ENCODE measurements at places on chromosomes 2 and 18. TPM values are rescaled to one million over a fixed set of nuclear protein-coding genes. Genes with fewer than 3 reads are reported as not detected.

The OR6B2 gene
- not detected for total RNA-seq

The AQP12B gene
- total RNA-seq = not detected

The HOXD9 gene
- 0.13 TPM for total RNA-seq

The CDK15 gene
- 0.44 TPM for total RNA-seq

The DRC1 gene
- not detected for total RNA-seq

DNA sequence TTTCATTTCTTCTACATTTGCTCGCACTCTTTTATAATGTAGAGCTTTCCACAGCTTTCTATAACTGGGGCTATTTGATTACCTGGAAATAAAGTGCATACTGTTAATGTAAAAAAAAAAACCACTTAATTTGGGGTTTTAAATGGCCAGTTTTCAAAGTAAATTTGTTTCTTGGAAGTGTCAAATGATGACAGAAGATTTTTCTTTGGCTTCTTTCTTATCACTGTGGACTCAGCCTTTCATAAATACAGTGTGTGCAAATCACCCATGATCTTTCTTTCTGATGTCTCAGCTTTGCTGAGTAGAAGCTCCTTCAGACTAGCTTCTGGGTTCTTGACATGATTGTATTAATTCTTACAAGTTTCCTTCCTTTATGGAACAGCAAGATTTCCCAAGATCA is 525.6 kb downstream of the PARD3B start:
- no peak for DNase-seq

- no peak for DNase-seq
Measured at GRCh38 chr2:141611981-141612380, 518.8 kb downstream of the LRP1B start.

DNA sequence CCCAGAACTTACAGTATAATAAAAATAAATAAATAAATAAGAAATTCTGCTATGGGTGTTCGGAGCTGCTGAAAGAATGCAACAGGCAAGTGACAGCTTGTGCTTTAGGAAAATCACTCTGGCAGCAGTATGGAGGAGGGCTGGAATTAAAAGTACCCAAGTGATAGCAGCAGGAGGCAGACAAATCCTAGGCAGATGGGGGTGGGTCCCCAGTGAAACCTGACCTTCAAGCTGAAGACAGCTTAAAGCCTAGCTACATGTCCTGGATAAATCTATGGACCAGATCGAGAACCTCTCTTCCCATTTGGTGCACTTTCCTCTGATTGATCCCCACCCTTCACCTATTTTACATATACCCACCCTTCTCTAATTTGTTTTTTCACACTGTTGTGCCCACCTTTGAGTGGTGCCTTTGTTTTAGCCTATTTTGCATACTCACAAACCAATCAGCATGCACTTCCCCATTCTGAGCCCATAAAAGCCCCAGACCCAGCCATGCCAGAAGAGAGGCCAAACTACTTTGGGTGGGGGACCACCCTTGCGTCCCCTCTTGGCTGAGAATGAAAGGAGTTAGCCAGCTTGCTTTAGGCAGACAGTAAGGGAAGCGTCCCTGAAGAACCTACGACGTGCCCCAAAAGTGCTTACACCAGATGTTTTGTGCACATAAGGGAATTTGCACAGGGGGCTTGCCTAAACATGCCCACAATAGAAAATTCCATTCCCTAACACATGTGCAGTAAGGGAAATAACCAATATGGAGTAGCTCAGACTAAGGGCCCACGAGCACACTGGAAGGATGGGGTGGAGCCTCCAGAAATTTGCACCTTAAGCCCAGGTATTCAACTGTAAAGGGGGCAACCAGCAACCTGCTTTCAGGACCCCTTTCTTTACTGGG is 3.0 kb downstream of the METTL8 start:
- no peak for DNase-seq

DNA sequence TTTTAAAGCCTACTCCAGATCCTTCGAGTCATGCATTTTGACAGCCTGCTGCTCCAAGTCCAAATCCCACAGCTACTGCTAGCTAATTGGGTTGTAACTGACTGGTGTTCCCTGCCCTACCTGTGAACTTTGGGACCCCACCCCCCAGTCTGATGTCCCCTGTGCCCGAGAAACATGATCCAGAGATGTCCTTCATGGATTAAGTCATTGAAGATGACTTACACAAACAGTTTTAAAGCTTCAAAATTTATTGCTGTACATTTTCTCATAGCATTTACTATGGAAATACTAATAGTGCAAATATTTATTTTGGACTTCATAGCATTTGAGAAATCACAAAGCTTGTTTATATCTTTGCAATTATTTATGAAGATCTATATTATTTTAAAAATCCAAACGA is 73.1 kb downstream of the MBD2 start:
- no peak for DNase-seq

GRCh38 chr2:61970807-61971556 is 65.5 kb downstream of the COMMD1 start:
- no peak for DNase-seq

DNA sequence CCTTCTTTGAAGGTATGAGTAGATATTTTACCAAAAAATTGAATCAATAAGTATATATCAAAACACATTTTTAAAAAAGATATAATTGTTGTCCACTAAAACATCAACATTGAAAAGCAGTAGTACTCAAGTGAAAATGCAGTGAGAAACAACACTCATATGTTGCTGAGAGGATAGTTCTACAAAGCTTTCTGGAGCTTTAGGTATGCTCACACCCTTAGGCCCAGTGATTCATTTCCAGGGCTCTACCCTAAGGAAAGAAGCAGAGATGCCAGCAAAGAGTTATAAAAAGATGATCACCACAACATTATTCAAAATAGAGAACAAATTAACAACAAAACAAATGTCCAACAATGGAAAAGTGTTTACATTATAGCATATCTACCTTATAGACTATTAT is 197.3 kb upstream of the CCDC150 start:
- DNase-seq = no peak

- peak; percentile 24 for DNase-seq
Measured at GRCh38 chr2:55014962-55015939, 35.0 kb downstream of the RTN4 start.

GRCh38 chr2:26723475-26723874 is 31.0 kb downstream of the KCNK3 start:
- DNase-seq = no peak

DNA sequence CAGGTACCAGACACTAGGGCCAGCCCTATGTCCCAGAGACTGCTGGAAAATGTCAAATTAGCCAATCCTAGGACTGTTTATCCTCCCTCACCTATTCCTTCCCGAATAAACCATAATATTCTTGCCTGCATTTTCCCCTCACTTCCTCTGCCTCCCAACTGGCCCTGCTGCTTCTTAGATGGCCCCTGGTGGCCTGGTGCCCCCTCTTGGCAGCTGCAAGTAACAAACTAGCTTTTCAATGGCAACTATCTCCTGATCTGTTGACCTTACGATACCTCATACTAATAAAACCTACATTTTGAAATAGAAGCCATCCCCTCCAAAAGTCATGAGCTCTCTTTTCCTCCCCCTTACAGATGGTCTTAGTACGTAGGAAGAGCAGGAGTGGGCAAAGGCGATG is 132.0 kb downstream of the ALPK2 start:
- DNase-seq = no peak

DNA sequence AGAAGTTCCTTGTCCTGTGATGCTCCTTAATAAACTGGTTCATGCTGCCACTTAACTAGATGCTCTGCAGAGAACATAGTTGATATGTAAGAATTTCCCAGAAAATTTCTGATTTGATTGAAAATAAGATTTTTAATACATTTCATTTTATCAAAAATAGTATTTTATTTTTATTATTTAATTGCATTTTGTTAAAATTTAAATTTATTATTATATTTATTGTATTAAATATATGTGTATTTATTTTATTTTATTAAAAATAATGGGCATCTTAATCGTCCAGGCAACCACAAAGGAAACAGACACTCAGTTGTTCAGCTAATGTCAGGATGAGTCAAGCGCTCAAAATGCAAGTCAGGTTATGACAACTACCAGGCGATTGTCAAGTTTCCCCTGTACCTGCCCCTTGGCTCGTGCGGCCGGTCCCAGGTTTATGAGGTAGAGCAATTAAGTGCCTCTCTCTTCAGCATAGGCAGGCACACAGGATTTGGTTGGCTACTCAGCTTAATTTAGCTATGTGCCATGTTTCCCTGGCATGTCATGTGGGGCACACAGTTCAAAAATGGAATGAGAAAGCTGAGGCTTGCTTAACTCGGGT is 361.2 kb downstream of the RND3 start:
- DNase-seq = no peak

DNA sequence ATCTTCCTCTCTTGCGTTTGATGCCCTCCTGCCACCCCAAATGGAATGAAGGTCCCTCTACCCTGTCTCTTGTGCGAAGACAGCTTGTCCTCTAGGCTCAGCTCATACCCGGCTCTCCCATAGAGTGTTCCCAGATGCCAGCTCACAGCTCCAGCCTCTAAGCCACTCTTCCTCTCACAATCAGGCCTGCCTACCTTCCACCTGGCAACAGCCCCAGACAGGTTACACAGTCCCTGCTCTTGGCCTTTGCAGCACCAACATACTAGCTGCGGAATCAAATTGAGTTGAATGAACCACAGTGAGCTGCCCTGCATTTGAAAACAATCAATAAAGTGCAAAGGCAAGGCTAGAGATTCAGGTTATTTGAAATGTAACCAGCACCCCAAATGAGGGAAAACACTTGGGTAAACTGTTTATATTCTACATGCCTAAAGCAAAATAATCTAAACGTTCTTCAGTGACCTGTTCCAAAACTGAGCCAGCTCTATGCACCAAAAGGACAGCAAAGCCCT is 105.1 kb downstream of the COL4A4 start:
- no peak for DNase-seq

DNA sequence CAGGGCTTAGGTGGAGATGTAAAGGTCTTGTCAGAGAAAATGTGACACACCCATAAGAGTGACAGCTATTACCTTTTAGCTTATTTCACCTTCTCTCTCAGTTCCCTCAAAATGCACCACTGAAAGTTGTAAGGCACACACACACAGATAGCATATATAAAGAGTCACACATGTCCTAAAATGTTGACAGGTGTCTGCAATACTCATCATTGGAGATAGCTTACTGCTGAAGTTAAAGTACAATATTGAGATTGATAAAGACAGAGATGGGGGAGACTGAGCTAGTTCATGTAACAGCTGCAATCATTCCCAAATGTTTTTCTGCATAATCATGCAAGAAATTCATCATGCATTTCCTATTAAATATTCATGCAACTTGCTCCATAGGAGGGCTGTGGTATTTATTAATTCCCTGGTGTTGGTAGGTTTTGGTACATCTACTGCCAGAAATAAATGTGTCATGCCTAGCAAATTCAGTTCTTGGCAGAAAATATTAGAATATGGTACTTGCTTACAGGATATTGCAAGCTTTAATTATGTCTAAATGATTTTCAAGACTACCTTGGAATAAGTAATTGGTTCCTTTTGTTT is 118.8 kb upstream of the RBMS1 start:
- no peak for DNase-seq

DNA sequence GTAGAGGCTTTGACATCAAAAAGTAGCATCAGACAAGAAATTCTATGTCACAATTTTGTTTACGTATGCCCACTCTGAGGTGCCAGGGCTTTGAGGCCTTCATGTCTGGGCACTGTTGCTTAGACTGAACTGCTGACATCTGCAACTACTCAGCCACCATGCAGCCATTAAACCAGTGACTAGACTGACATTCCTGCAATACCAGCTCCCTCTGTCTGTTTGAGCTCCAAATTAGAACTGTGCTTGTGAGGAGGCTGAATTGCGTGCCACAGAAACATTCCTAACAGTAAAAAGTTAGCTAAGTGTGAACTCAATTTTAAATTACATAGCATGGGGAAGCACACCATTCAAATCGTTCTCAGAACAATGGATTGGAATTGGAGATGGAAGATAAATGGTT is 163.2 kb downstream of the INSIG2 start:
- DNase-seq = no peak

GRCh38 chr18:50659091-50660003 is 99.5 kb downstream of the MAPK4 start:
- DNase-seq = no peak

DNA sequence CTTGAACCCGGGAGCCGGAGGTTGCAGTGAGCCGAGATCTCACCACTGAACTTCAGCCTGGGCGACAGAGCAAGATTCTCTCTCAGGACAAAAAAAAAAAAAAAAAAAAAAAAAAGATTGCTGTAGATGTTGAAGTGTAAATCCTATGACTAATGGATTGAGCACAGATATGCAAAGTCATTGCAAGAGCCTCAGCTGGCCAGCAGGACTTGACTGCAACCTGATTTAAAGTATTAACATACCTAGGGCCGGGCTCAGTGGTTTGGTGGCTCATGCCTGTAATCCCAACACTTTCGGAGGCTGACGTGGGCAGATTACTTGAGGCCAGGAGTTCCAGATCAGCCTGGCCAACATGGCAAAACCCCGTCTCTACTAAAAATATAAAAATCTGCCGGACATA is 103.4 kb upstream of the MSH2 start:
- no peak for DNase-seq

DNA sequence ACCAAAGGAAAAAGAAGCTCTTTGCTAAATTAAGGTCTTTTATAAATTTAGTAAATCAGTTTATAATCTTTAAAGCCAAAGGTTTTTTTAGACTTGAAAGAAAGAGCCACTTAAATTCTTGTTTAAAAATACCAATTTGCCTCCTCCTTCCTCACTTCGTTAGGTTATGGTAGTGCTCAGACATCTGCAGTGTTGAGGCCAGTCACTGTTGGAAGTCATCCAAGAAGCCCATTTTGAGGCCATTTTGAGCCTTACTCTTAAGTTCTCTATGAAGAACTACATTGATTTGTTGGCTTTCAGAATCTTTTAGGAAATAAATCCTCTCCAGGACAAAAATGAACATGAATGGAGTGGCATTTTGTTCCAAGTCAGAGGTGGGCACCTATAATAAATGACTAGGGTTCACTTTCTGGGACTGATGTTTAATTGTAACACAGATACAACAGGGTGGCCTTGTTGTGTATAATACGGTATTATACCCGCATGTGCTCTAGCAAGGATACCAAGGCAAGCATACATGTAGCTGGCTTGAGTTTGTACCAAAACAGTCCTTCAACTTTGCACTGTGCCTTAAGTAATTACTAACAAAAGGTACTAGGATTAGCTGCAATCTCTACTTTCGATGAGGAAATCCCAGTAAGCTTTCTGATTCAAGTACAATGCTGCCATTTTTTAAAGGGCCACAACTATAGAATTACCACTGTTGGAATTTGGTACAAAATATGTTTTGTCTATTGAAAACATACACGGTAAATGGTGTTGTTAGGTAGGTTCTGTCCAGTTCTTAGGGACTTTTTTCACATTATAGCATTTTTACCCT is 22.8 kb downstream of the SLC66A3 start:
- no peak for DNase-seq

GRCh38 chr2:230578106-230578505 is 134.5 kb upstream of the CAB39 start:
- no peak for DNase-seq

GRCh38 chr2:204453730-204454167 is 91.5 kb upstream of the PARD3B start:
- DNase-seq = peak; percentile 33

GRCh38 chr2:211846714-211847113 is 691.9 kb downstream of the ERBB4 start:
- DNase-seq = no peak

DNA sequence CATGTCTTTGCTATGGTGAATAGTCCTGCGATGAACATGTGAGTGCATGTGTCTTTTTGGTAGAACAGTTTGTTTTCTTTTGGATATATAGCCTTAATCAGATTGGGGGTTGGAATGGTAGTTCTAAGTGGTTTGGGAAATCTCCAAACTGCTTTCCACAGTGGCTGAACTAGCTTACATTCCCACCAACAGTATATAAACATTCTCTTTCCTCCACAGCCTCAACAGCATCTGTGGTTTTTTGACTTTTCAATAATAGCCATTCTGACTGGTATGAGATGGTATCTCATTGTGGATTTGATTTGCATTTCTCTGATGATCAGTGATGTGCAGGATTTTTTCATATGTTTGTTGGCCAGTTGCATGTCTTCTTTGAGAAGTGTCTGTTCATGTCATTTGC is 112.2 kb upstream of the SESTD1 start:
- DNase-seq = no peak

Data from left cardiac atrium (tissue), 4 donors.